ENCODE measurements at places on chromosomes 7 and 10.

- no peak for DNase-seq
Measured at GRCh38 chr7:66257481-66257880, 52.3 kb downstream of the TPST1 start.

GRCh38 chr7:91894781-91895480 lies 14.4 kb upstream of the MTERF1 start:
- DNase-seq: peak; percentile 54

DNA sequence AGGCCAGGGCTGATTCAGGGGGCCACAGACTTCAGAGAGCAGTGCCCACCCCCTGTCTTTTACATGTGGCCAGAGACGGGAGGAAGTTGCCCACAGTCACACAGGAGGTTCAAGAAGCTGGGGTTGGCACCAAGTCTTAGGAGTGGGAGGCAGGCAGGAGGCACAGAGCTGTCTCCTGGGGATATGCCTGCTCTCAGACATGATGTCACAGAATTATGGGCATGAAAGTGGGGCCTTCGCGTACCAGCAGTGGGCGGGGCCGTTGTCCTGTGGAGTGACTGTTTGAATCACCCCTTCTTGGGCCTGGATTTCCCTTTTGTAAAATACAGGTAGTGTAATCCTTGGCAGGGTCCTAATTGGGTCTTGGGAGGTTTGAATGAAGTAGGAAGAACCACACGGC lies 81.2 kb upstream of the PPIF start:
- no peak for DNase-seq

GRCh38 chr7:90968871-90969270 lies 295.4 kb upstream of the FZD1 start:
- DNase-seq: no peak

- DNase-seq: no peak
Measured at GRCh38 chr7:129740574-129741410, 129.3 kb downstream of the NRF1 start.

- DNase-seq: no peak
Measured at GRCh38 chr10:4943821-4944220, 19.4 kb upstream of the AKR1C1 start.

- no peak for DNase-seq
Measured at GRCh38 chr10:86659161-86659691, 4.9 kb downstream of the OPN4 start.

DNA sequence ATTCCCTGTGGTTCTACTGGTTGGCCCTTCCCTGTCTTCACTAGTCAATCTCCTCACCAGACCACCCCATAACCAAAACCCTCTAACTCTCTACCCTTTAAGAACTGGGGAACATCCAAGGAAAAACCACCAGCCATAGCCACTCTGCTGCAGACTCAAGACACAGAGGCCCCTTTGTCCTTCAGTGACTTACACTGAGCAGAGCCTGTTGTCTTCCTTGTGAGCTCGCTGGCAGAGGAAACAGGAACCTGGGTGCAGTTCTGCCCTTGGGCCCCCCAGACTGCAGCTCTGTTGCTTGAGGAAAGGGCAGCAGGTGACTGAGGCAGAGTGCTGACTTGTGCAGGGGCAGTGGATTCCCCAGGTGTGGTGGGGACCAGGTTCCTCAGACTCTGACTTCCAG lies 30.6 kb downstream of the ZC3HAV1 start:
- no peak for DNase-seq

DNA sequence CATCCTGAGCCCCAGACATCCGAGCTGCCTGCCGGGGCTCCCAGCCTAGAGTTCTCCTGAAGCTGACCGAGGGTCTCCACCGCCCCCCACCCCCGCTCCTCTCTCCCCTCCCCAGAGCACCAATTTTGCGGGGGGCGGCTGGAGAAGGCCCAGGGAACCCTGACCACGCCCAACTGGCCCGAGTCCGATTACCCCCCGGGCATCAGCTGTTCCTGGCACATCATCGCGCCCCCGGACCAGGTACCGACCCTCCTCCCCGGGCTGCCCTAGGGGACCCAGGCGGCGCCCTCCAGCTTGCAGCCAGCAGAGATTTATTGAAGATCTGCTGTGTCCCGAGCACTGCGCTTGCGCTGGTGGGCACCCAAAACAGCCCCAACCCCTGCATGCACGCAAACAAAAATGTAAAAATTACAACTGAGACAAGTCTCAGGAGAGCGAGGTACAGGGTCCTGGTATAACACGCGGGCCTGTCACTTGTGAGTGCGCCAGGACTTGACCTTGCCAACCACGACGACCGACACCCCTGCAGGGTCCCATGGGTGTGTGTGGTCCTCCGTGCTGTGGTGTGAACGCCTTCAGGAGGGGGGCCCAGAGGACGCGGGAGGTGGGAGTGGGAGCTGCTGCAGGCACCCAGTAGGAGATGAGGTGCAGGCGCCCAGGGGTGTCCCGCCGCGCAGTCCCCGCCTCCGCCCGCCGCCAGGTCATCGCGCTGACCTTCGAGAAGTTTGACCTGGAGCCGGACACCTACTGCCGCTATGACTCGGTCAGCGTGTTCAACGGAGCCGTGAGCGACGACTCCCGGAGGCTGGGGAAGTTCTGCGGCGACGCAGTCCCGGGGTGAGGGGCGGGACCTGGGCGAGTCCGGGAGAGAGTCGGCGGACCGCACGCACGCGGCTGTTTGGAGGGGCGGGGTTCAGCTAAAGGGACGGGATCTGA lies 3.1 kb downstream of the PCOLCE start:
- no peak for DNase-seq

DNA sequence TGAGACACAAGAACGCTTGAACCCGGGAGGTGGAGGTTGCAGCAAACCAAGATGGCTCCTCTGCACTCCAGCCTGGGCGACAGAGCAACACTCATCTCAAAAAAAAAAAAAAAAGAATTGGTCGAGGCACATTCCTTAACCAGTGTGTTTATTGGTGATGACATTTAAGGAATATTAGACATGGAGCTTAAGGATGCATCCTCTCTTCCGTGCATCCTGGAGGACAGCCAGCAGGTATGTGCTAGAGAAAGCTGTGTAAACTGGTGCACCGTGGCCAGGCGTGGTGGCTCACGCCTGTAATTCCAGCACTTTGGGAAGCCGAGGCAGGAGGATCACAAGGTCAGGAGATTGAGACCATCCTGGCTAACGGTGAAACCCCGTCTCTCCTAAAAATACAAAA lies 11.8 kb downstream of the ZKSCAN1 start:
- DNase-seq: no peak

DNA sequence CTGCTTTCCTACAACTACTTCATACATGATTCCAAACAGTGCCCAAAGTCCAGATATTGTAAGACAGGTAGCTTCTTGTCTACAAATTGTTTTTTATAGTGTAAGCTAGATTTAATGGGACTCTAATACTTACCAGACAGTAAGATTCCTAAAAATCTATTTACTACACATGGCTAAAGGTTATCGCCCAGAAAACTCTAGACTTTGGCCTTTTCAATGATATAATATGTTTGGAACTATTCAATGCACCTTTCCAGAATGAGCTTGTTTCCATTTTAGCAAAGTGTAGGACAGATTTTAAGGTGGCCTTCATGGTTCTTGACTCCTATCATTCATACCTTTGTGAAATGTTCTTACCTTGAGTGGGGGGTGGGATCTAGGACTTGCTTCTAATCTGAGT lies 951.0 kb downstream of the SORCS1 start:
- no peak for DNase-seq

DNA sequence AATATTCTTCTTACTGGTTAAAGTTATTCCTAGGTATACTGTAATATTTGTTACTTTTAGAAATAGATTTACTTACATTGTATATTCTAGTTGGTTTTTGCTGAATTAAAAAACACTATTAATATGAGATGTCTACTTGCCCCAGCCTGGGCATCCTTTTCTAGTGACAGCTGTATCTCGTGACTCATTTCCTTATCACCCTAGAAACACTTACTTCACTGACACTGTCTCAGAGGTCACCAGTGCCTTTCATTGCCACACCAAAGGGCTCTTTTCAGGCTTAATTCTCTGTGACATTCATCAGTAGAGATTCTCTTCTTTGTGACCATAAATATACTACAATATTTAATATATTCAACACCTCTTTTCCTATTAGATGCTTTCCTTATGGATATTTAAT lies 194.7 kb downstream of the GALNT17 start:
- no peak for DNase-seq

- no peak for DNase-seq
Measured at GRCh38 chr10:120511165-120511564, 54.1 kb downstream of the PLPP4 start.

GRCh38 chr10:95327367-95327766 lies 36.6 kb upstream of the PDLIM1 start:
- DNase-seq: no peak

GRCh38 chr7:98745722-98746318 lies 124.0 kb downstream of the TMEM130 start:
- DNase-seq: peak; percentile 44

DNA sequence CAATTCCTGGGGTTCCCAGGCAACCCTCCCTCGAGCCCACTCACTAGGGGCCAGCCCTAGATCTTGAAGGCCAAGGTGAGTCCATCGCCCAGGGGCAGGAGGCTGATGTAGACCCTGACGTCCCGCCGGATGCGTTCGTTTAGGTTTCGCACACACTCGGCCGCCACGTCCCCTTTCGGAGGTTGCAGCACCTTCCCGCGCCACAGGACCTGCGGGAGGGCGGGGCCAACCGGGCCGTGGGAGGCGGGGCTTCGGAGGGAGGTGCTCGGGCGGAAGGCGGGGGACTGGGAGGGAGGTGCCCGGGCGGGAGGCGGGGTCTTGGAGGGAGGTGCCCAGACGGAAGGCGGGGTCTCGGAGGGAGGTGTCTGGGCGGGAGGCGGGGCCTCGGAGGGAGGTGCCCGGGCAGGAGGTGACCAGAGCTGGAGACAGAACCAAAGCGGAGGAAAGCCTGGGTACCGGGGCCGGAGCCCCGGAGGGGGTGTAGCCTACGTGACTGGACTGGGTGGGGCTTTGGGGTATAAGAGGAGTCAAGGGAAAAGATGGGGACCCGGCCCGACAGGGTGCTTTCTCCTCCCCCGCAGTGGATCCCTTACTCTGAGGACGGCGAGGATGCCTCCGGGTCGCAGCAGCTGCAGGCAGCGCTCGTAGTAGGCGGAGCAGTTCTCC lies 1.6 kb downstream of the COMTD1 start:
- peak; percentile 84 for DNase-seq

- DNase-seq: no peak
Measured at GRCh38 chr10:124270530-124271327, 148.0 kb downstream of the OAT start.

DNA sequence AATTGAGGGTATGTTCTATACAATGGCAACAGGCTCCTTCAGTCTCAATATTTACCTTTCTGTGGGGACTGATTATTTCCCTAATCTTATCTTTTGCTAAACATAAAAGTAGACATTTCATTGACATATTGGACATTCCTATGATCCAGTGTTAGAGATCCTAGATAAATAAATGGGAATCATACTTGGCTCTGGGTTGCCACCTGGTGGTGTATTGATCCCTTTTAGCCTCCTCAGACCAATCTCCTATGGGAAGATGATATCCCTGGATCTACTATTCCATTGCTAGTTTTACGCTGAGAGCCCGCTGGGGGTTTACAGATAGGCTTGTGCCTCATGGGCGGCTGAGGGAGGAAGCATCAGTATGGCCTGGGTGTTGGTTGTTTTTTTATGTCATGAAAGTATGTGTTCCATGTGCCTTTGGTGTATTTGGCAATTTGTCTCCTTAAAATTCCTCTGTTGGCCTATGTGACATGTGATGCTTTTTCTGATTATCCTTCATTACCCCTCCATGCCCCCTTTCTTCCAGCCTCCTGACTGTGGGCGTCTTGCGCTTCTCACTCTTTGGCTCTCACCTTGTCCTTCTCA lies 18.8 kb downstream of the CELF2 start:
- peak; percentile 70 for DNase-seq

DNA sequence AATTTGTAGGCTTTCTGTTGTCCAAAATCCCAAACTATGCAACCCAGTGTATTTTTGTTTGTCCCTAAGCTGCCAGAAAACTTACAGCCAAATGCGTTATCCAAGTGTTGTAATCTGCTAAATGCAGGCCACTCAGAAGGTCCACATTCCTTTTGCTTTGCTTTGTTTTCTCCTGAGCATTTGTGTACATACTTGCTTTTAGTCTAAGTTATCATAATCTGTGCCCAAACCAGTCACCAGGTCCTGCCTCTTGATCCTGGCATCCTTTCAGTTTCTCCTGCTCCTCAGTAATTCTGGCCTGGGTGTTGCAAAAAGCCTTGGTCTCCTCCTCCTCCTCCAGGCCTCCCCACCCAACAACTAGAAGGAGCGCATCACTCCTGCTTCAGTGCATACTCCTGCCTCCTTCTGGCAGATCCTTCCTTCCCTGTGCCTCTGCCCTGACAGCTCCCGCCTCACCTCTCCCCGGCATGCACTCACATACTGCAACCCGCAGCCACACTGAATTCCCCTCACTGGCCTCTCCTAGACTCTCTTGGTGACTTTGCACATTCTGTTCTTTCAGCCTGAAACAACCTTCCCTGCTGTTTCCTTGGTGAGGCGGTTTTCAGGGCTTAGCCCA lies 2.3 kb downstream of the DENND2A start:
- peak; percentile 92 for DNase-seq

DNA sequence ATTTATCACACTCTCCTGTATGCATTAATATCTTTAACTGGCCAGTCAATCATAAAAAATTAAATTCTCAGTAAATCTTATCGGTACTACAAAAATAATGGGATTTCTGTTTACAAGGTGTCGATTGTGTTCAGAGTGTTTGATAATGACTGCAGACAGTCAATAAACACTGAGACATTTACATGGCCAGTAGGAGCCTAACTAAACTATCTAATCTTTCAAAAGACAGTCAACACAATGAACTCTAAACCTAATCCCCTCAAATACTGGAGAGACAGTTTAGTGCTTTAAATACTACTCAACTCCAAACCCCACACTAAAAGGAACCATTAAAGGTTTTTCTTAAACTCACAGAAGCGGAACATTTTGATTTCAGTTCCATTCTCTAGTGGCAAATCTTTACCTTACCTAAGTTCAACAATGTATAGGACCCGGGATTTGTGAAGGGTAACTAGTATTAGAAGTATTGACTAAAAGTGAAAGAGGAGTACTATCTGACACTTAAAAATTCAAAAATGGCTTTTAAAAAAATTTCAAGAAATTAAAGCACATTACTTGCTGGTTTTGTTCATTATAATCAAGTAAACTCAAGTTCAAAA lies 37.3 kb upstream of the EXOC6 start:
- no peak for DNase-seq

GRCh38 chr7:125396466-125397151 lies 467.0 kb upstream of the POT1 start:
- no peak for DNase-seq

- no peak for DNase-seq
Measured at GRCh38 chr7:18384491-18385143, 110.9 kb upstream of the HDAC9 start.

DNA sequence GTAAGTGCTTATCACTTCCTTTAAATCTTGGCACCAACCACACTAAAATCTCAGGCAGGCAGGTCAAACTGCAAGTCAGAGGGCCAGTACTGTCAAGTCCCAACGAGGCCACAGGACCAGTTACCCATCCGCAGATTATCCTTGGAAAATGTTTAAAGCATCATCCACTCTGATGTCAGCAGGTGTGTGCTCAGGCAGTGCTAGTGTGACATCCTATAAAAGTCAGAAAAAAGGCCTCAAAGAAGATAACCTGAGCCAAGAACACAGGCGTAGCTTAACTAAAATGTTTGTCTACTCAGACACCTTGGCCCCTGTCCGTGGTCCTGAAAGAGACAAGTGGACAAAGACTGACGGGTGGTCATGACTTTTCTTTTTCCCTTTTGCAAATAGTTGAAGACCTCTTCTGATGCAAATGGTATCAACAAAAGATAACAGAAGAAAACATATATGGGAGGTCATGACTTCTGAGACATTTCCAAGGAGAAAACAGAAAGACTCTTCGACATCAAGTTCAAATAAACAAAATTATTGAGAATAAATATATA lies 309.3 kb downstream of the KCNMA1 start:
- DNase-seq: peak; percentile 63

All from lung (tissue), 17 donors.